Common myeloid progenitor, CD34-positive (primary cell): ENCODE measurements at places on chromosomes 1 and 21.

GRCh38 chr1:197149340-197149739, 2.9 kb upstream of the ASPM start:
- DNase-seq: no peak

- DNase-seq: peak; percentile 60
These were observed 62.8 kb downstream of the MAGI3 start for GRCh38 chr1:113452921-113453770.

DNA sequence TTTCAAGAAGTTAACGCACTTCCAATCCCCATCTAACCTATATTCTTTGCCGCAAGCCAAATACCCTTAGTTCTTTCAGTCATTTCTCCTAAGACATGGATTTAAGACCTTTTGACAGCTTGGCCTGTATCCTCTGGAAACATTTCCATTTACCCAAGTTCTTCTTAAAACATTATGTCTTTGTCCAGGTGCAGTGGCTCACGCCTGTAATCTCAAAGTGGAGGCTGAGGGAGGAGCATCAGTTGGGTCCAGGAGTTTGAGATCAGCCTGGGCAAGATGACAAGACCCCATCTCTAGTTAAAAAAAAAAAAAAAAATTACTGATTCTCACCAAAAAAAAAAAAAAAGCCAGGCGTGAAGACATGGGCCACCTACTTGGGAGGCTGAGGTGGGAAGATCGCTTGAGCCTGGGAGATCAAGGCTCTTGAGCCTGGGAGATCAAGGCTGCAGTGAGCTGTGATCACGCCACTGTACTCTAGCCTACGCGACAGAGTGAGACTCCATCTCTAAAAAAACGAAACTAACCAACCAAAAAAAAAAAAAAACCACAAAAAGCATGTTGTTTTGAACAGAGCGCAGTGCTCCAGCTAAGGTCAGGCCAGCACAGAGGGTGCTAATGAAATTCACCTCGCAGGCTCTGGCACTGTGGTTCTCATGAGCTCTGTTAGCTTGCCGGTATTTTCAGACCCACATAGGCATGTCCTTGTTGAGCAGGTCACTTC, 36.0 kb downstream of the NUAK2 start:
- peak; percentile 79 for DNase-seq

GRCh38 chr1:108570128-108570527, 10.2 kb downstream of the EEIG2 start:
- DNase-seq: no peak

- DNase-seq: peak; percentile 34
These were observed 89.5 kb downstream of the CCDC30 start for GRCh38 chr1:42552636-42553035.

DNA sequence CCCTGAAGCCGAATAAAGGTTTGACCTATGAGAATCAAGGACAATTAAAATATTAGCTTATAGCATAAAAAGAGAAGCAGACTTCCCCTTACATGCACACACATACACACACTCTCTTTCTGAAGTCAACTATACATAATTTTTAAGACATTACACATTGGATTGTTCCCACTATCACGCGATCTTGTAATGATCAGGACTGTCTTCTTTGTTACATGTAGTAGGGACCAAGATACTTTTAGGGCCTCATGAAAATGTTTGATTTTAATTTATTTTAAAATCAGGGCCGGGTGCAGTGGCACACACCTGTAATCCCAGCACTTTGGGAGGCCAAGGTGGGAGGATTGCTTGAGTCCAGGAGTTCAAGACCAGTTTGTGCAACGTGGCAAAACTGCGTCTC, 16.4 kb upstream of the IRF2BP2 start:
- DNase-seq: no peak

DNA sequence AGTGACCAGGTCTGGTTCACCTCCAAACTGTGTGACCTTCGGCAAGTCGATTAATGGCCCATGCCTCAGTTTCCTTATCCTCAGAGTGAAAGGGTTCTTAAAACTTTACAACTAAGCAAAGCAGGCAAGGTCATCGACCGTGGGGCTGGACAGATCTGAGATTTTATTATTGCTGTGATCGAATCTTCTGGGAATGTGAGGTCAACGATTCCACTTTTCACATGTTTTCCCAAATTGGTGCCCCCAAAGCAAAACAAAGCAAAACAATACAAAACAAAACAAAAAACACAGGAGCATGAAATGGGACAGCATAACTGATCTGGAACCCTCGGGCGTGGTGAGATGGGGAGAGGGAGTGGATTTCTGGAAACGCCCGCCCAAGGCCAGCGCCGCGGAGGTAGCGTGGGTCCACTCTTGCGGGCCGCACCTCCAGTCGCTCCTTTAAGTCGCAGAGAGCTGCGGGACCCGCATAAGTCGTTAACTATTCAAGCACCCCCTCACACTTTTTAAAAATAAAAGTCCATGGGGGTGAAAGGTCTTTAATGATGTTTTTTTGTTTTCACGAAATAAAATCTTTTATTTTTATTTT, 4.2 kb upstream of the TBX15 start:
- no peak for DNase-seq

DNA sequence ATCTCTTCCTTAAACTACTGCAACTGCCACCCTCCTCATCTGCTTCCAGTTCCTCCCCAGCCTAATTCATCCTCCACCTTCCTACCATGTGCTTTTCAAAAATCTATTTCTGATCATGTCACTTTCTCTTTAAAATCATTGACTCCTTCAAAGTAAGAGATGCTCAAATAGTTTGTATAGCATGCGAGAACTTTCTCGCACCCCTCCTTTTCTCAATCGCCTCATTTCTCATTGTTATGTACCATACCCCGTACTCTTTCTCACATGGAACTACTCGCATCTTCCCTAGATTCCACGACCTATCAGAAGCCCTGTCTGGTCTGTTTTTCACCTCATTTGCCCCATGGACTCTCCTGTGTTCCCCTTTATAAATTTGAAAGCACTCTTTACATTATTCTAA, 238.2 kb downstream of the NRIP1 start:
- DNase-seq: peak; percentile 2
